Cortex of kidney (tissue), 1 donor: ENCODE measurements at places on chromosomes 11 and 22.

DNA sequence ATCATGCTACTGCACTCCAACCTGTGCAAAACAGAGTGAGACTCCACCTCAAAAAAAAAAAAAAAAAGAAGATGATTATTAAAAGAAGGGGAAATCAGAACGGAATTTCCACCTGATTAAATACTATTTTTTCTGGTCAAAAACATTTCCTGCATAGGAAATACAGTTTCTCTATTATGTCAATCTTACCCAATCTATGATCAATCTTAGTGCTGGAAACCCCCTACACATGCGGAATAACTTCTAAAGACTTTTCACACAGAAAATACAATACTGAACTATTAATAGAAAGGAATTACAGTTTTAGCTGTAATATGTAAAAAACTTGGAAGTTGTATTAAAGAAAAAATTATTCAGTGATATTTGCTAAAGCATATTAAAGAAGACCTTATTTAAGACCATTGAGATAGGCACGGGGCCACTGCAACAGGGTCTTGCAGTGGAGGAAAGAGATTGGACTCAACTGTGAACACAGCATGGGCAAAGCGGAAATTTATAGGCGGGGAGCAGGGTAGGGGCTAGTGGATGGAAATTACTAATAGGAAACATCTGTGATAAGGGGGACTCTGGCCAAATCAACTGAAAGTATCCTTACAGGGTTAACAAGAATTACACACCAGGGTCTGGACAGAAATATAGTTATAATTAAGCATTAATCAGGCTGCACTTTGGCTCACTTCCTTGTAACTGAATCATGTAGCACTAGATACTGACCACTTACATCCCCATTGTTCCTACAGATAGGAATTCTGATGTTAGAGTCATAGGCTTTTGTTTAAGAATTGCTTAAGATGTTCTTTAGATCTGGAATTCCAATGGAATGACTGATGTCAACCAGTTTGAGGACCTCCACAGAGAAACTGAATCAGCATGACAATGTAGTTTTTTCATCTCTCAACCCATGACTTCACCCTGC, 411.5 kb upstream of the DDI1 start:
- DNase-seq: no peak

- no peak for DNase-seq
Measured at GRCh38 chr11:120500414-120501071, 11.0 kb upstream of the GRIK4 start.

GRCh38 chr22:30416403-30416802, 9.2 kb upstream of the MTFP1 start:
- DNase-seq: no peak

- no peak for DNase-seq
Measured at GRCh38 chr22:19971276-19972124, 29.9 kb upstream of the TXNRD2 start.

DNA sequence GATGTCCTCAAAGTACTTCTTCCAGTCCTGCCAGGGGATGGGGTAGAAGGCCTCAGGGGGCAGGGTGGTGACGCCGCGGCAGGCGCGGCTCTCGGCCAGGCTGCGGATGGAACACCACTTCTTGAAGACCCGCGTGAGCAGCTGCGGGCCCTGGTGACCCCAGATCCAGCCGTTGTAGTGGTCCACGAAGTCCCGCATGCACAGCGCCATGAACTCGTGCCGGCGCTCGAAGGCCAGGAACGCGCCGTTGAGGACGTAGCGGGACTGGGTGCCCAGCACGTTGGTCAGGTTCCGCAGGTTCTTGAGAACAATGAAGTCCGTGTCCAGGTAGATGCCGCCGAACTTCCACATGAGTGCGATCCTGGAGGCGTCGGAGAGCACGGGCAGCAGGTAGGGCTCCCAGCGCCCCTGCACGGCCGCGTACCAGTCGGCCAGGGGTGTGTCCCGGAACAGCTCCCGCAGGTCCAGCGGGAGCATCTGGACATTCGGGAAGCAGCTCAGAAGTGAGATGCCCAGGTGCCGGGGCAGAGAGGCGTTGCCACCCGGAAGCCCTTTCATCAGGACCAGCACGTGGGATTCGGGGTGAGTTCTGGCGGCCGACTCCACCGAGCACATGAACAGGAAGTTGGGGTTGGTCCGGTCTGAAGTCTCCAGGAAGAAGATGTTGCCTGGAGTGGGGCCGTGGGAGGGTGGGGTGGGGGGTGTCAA, 27.5 kb downstream of the A4GALT start:
- no peak for DNase-seq

- no peak for DNase-seq
Measured at GRCh38 chr22:44847380-44847779, 95.0 kb downstream of the ARHGAP8 start.

- no peak for DNase-seq
Measured at GRCh38 chr11:69385832-69386427, 92.0 kb downstream of the MYEOV start.

- DNase-seq: no peak
Measured at GRCh38 chr11:44565953-44566949, 788 bp downstream of the CD82 start.

GRCh38 chr11:119608781-119609180, 120.2 kb downstream of the NECTIN1 start:
- DNase-seq: no peak

DNA sequence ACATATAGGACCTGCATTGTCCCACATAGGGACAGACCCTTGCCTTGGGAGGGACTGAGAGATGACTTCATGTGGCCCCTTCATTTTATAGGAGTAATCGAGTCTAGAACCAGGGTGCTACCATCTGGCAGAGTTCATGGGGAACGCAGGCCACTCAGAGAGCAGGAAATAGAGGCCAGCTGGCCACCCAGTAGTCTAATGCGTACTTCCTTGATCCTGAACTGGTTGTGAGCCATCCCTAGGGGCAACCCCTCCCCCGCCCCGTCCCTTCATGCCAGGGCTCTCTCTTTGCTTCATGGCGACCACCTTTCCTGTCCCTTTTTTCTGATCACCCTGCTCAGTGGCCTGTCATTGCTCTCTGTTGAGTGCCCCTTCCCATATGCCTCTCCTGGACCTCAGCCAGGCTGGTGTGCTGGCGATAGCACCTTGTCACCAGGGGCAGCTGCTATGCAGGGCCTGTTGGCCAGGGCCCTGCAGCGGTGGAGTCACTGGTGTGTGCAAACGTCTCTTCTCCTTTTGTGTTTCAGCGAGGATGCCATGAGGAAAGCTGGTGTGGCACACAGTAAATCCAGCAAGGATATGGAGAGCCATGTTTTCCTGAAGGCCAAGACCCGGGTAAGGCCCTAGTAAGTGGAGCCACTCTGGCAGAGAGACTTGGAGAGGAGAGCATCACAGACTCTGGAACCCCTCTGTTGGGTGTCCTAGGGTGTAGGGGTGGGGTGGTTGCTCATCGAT, 29.3 kb downstream of the MED15 start:
- DNase-seq: no peak
